Vagina (tissue), 2 donors: ENCODE measurements at places on chromosomes 13 and 19.
A peak's percentile ranks its signal among the peaks of the same experiment; 100 is the strongest.

DNA sequence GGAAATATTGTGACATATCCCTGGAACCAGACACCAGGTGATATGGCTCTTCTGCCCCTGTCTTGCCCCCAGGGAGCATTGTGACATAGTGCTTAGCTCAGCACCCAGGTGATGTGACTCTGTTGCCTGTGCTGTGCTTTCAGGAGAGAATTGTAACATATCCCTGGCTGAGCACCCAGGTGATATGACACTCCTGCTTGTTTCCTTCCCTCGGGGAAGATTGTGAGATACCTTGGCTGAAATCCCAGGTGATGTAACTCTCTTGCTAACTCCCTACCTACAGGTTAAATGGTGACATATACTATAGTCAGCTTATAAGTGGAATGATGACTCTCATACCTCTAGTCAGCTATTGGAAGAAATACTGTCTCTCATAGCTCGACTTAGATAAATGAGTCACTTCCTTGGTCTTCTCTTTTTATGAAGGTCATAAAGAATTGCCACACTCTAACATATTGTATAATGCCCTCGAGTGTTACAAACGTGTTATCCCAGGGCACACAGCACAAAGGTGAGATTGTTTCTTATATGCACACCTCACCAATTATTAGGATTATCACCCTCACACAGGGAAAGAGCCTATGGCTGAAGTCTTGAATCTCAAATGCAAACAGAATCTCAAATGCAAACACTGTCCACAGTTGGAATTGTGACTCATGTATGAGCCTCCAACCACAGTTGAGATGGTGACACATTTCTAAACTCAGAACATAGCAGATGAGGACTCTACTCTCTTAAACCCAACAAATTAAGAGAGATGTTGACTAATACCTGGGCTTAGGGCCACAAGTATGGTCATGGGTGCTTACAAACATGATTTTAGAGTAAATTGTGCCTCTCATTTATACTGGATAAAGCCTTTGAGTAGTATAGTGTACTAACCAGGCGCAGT, 32.7 kb upstream of the ZNF254 start:
- DNase-seq, result no peak

GRCh38 chr13:46775385-46776107, 21.4 kb downstream of the ESD start:
- no peak for DNase-seq

DNA sequence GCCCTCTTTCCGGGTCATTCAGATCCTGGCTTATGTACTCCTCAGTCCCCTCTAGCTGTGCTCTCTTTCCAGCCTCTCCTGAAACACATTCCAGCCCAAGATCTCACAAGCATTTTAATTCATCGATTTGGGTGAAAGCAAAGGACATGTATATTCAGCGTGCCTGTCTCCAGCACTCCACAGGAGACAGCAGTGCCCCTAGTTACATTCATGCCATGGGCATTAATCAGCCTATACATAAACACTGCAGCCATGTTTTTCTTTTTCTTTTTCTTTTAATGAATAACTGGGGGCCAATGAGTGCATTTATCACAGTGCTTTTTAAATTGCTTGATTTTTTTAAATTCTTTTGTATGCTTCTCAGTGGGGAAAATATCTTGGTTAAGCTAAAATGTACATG, 199.1 kb downstream of the DCT start:
- no peak for DNase-seq

DNA sequence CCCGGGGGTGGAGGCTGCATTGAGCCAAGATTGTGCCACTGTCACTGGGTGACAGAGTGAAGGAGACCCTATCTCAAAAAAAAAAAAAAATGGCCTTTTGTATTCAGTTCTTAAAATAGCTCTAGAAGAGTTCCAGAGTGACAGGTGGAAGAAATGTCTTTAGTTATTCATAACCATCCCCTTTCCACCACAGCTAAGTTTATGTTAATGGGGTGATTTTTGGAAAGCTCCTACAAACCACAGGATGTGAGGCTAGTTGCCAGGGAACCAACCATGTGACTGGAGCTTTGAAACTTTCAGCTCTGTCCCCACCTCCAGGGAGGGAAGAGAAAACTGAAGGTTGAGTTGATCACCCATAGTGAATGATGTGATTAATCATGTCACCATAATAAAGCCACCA, 6.9 kb downstream of the ZNF490 start:
- DNase-seq, result no peak

GRCh38 chr13:75932636-75933035, 296.5 kb downstream of the LMO7 start:
- DNase-seq, result no peak

GRCh38 chr19:46036744-46037128, 4.1 kb downstream of the IGFL4 start:
- no peak for DNase-seq

DNA sequence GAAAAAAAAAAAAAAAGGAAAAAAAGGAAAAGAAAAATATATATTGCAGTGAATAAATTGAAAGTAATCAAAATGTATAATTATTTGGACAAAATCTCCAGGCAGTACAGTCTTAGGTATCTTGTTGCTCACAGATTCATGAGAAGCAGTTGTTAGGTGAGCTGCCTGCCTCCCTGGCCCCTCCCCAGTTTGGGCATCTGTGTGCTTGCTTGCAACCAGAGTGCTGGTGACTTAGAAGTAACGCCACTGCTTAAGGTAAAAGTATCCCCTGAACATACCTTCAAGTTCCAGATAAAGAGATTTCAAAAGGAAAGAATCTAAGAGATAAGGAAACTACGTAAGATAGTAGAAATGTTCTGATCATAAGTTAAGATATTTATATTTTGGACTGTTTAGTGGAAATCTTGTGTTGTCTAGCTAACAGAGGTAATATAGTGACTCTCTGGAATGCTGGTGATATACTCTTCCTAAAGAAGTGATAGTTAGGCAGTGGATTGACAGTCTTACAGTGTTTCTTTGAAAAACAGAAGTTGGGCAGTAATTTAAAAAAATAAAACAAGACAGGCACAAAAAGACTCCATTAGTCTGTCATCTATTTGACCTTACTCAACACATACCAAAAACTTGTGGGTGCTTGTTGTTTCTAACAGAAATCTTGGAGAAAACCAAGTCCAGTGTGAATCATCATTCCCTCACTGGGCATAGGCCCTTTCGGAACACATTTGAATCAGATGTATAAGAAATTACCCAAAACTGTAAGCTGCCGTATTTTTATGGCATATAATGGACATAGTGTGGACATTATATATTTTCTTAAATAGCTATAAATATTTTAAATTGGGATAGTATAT, 38.3 kb upstream of the KCTD4 start:
- DNase-seq, result no peak

DNA sequence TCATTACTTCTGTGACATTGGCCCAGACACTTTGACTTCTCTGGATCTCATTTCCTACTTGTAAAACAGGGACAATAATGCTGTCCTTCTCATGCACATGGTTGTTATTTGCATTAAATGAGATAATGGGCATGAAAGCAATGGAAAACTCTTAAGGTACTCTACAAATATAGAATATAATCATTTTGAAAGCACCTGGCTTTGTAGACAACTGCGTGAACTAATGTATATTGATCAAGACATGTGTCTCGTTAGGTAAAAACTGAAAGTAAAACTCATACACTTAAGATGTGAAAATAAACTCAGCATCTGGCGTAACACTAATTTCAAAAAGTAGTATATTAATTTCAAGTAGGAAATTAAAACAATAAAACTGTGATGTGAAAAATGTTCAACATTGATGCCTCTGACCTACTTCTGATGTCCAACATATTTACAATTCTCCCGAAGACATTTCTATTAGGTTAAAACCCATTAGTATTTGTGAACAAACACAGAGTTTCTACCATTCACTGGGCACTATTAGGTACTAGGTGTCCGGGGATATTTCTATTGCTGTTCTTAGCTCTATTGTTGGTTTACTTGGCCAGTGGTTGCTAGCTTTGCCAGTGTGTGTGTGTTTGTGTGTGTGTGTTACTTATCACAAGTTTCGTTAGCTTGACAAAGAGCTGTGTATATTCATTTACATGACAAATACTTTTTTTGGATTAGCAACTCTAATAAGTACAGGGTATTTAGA, 220.5 kb downstream of the KCNRG start:
- DNase-seq, result no peak

DNA sequence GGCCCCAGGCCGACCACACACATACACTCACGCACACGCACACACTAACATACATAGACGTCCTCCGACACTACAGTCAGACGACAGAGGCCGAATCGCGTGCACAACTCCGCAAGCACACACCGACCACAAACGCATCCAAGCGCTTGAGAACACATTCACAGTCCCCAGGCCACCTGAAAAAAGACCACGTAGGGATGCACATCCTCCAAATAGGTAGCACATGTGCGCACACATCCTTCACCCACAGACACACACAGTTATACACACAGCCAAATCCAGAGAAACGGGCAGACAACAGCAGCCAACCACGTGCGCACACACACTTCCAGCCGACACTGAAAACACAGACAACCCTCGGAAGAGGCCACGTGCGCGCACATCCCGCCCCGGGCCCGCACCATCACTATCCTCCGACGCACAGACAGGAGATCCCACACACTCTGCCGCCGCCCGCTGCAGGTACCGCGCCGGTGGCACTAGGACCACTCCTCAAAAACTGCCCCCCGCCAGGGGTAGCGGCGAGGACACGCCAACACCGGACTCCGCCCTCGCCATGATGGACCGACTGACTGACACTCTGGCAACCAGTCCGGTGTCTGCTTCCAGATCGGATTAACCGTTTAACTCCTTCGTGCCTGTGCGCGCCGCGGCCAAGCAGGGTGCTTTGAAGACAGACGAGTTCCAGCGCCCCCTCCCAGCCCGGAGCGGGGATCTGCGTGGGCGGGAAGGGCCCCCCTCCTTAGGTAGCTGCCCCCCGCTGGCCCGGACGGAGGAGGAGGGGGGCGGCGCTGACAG, 493 bp upstream of the PDE4A start:
- no peak for DNase-seq

GRCh38 chr13:58804832-58805231, 1173.3 kb downstream of the PCDH17 start:
- DNase-seq, result no peak

DNA sequence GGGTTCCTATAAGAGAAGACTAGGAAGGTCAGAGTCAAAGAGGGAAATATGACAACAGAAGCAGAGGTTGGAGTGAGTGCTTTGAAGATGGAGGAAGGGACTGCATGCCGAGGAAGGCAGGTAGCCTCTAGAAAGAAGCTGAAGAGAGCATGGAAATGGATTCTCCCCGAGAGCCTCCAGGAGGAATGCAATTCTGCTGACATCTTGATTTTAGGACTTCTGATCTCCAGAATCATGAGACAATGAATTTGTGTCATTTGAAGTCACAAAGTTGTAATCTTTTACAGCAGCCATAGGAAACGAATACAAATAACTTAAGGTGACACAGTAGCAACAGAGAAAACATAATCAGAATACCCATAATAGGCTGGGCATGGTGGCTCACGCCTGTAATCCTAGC, 69.2 kb upstream of the UBAC2 start:
- no peak for DNase-seq

DNA sequence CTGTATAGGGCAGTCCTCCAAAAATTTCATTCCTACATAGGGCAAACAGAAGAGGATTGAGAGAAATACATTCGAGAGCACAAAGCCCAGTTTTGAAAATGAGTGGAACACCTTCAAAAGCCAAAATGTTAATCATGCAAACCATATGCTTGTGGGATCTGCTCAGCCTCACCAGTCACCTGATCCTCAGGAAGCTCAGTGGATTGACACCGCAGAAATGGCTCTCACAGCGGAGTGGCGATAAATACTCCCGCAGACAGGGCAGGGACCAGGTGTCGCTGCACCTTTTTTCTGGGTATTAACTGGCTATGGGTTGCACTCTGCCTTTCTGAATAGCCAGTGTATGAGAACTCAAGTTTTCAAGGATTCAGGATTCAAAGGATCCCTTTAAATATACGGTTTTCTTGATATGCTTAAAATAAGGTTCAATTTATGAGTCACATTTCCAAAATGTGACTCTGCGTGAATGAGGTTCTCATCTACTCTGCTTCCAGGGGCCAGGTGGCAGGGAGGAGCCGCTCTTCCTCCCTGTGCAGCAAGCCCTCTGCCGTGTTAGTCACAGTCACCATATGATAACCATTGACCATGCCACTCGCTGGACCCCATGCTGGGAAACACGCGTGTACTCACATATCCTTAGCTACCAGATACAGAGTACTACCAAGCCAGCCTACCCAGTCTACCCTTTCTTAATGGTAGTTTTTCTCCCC, 18.3 kb upstream of the DHRS12 start:
- DNase-seq, result no peak

GRCh38 chr13:27266917-27267316, 3.7 kb upstream of the RASL11A start:
- DNase-seq, result no peak

DNA sequence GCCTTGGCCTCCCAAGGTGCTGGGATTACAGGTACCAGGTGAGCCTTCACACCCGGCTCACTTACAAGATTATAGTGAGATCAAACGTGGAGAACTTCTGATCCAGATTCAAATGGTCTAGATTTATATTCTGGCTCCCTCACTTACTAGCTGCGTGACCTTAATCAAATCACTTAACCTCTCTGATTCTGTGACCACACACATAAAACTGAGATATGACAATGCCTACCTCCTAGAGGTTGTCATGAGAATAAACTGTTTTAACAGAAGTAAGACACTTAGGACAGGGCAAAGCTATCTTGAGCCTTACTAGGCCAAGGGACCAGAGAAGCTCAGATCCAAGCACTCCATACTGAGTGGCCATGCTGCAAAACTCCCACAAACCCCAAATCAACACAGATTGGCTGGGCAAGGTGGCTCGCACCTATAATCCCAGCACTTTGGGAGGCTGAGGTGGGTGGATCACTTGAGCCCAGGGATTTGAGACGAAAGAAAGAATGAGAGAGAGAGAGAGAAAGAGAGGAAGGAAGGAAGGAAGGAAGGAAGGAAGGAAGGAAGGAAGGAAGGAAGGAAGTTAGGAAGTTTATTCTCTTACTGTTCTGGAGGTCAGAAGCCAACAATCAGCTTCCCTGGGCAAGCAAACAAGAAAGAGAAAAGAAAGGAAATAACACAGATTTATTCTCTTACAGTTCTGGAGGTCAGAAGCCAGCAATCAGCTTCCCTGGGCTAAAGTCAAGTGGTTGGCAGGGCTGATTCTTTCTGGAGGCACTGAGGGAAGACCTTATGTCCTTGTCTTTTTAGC, 46.1 kb upstream of the MAP3K10 start:
- DNase-seq, result peak; percentile 13

- DNase-seq, result no peak
Observed at GRCh38 chr19:660793-661426, 2.1 kb downstream of the RNF126 start.

DNA sequence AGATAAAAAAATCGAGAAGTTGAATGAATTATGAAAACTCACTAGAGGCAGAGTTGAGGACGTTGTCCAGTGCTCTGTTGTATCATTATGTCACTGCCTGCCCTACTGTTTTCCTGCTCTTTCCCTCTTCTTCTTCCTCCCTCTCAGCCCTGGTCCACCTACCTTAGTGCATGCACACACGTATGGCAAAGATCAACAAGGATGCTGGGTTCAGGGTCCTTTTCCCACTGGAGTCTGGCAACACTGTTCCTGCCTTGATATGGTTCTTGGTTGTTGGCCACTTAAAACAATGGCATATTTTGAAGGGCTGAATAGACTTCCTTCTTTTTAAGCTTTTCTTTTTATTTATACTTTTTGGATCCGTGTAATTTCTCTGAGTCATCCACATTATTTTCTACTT, 74.5 kb downstream of the LRCH1 start:
- DNase-seq, result no peak

- no peak for DNase-seq
Observed at GRCh38 chr19:2354670-2355069, 5.4 kb upstream of the TMPRSS9 start.

- no peak for DNase-seq
Observed at GRCh38 chr13:37869506-37869755, 141 bp downstream of the TRPC4 start.

- DNase-seq, result no peak
Observed at GRCh38 chr19:48728911-48729664, 9.6 kb upstream of the MAMSTR start.
